Gastrocnemius medialis (tissue), 4 donors: ENCODE measurements at places on chromosomes 1 and 21.
A peak's percentile ranks its signal among the peaks of the same experiment; 100 is the strongest.

DNA sequence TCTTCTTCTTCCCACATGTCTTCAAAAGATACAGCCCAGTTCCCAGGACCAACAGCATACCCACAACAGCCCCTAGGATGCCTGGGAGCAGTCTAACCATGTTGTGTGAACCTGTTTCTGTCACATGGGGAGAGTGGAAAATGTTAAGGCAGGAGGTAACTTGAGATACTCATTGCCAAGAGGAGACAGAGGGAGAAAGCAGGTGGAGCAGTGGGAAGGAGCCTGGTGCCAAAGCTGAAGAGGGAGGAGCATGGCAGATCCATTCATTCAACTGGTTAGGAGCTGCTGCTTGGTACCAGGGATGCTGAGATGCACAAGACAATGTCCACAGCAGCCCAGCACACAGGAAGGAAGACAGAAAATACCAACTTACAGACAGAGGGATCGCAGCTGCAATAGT lies 149.8 kb upstream of the ETV3 start:
- DNase-seq: no peak

DNA sequence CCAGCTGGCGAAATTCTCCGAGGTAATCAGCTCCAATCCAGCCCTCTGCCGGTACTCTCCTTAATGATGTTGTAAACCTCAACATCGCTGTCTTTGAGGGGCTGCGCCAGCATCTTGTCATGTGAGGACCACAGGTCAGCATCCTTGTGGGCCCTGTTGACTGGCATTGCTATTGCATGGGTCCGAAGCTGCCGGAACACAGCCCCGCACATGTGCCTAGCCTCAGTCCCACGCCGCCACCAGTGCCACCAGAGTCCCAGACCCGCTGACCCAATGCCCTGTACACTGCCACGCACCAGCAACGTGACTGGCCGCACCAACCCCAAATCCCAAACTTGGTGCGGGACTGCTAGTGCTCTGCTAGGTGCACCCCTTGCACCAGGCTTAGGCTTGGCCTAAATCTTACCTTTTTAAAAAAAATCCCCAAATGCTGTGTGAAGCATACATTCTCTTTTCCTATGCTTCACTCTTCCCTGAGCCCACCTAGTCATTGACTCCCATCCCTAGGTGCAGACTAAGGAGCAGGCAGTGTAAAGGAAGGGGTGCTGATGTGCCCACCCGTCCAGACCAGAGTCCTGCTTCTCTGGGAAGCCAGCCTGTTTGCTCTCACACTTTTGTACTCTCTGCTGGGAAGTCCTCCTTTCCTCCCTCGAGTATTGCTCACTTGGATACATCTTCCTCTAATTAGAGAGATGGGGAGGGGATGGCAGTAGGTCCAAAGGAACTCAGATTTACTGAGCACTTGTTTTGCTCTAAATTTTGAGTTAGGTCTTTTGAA lies 81.9 kb upstream of the ARTN start:
- no peak for DNase-seq

- DNase-seq: no peak
Observed at GRCh38 chr1:89734442-89734841, 86.4 kb upstream of the LRRC8D start.

GRCh38 chr21:34887725-34888568 lies 161.2 kb downstream of the RUNX1 start:
- peak; percentile 90 for DNase-seq

- DNase-seq: no peak
Observed at GRCh38 chr1:201014816-201015200, 8.7 kb downstream of the KIF21B start.
